Activated CD4-positive, alpha-beta T cell treated with anti-CD3 and anti-CD28 coated beads, Interleukin-2, Interleukin-6, amounts not matched to agents 100 ng/mL and 50 ng/mL, durations not matched to agents 16 hours and 8 hours (primary cell): ENCODE measurements at places on chromosomes 13 and 19.

- DNase-seq, result no peak
Observed at GRCh38 chr13:109647053-109647452, 139.3 kb downstream of the IRS2 start.

- peak; percentile 98 for DNase-seq
Observed at GRCh38 chr19:45506246-45506988, 862 bp upstream of the VASP start.

- DNase-seq, result no peak
Observed at GRCh38 chr13:114166381-114167131, 12.5 kb upstream of the CFAP97D2 start.

DNA sequence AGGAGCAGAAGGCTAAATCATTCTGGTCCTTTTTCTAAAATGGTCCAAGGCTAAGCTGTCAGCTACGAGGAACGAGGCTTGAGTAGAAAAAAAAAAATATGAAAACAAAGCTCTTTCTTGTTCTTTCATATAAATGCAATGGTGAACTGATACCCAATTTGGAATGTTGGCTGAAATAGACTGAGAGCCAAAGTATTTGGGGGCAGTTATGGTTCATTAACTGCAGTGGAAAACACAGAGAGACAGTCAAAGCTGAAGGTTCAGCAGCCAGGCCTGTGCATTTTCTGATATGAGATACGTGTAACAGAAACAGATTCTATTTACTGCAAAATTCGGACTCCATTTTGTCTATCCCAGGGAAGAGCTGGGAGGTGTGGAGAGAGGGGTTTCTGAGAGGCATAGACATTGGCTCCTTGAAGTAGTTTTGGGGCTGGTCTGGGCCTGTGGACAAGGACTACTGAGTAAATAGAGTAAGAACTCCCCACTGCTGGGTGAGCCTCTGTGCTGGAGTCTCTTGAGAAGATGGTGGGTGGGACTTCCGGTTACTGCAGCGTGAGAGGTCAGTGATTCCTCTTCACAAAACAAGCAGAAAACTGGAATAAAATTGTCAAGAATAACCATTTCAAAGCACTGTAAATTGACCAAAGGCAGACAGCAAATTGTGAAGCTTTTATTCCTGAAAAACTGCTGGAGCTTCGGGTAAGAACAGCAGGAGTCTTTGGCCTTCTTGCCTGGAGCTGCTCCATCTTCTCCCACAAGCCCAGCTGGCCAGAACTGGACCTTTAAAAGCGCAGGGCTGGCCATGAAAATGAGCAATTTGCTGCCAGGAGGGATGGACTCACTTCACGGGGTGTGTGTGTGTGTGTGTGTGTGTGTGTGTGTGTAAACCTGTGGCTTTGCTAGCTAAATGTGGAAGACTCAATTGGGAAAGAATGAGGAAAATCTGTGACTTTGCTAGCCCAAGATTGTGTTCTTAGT, 43.1 kb upstream of the CNMD start:
- DNase-seq, result no peak

GRCh38 chr19:41939861-41940730, 11.8 kb upstream of the ERFL start:
- DNase-seq, result no peak

- no peak for DNase-seq
Observed at GRCh38 chr13:111462221-111462764, 141.9 kb downstream of the TEX29 start.

- DNase-seq, result no peak
Observed at GRCh38 chr19:36894849-36895383, 21.2 kb downstream of the ZNF829 start.

DNA sequence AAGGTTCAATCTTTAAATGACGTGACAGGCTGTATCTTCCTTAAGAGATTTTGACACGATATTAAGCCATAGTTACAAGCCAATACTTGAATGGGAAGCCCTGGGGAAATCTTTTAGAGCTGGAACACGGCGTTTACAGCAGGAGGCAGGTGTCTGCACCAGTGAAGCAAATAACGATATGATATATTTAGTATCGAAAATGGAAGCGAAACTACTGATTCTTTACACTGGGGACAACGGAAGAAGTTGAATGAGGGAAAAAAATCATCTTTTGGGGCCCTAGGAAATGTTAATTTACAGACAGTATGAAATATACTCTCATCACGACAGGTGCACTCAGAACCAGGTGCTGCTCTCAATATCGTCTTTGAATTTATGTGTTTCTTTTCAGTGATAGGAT, 793.9 kb upstream of the PCDH20 start:
- no peak for DNase-seq

DNA sequence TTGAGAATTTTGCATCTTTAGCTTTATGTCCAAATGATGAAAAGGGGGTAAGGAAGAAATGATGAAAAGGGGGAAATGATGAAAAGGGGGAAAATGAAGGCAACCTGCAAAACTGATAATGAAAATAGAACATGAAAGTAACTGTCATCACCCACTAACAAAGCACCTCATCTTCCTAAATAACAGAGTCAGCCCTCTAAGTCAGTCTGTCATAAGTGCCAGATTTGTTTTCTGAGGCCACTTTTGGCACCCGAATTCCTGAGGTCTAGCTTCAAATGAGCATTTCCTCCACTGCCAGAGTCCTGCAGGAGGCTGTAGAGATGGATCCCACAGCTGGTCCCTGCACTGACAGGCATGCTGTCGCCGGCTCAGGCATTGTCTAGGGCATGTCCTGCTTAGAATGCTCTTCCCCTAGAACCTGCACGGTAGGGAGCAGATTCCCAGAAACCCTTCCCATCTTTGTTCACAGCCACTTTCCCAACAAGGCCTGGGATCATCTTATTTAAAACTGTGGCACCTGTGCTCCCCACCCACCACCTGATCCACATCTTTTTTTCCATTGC, 25.3 kb downstream of the RAP2A start:
- no peak for DNase-seq

DNA sequence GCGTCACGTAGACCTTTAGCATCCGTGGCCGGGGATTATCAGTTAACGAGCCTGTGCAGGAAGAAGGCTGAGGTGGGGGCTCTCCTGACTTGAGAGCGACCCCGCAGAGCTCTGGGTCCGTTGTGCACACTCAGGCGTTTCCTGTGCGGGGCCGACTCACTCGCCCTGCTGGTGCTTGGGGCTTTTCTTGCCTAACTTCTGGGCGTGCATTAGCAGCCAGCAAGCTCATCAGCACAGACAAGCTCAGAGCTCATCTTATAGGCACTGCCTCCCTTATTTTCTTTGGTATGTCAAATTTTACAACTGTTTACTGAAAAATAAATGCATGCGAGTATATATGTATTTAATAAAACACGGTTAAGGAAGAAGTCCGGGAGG, 23.7 kb downstream of the ADPRHL1 start:
- DNase-seq, result no peak

- no peak for DNase-seq
Observed at GRCh38 chr13:96824140-96824539, 170.1 kb downstream of the OXGR1 start.

DNA sequence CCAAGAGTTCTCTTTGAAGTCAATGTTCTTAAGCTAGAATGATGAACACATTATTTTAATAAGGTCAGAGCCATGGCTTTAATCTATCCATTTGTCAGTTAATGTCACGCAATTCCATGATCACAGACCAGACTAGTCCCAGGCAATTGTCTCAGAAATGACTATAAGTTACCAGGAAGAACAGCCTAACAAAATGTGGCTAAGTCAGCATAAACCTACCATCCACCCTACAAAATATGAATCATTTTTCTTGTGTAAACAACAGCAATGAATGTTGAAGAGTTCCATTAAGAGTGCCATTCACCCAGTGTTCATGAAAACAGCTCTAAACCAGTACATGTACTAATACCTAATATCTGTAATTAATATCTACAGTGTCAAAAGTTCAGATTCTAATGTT, 127.5 kb downstream of the KCTD12 start:
- no peak for DNase-seq
